Muscle of leg (tissue), 16 donors: ENCODE measurements at places on chromosomes 13 and 19. TPM values are rescaled to one million over a fixed set of nuclear protein-coding genes. Genes with fewer than 3 reads are reported as not detected.
A peak's percentile ranks its signal among the peaks of the same experiment; 100 is the strongest.

Gene TTC9B
- total RNA-seq = 0.09 TPM

DNA sequence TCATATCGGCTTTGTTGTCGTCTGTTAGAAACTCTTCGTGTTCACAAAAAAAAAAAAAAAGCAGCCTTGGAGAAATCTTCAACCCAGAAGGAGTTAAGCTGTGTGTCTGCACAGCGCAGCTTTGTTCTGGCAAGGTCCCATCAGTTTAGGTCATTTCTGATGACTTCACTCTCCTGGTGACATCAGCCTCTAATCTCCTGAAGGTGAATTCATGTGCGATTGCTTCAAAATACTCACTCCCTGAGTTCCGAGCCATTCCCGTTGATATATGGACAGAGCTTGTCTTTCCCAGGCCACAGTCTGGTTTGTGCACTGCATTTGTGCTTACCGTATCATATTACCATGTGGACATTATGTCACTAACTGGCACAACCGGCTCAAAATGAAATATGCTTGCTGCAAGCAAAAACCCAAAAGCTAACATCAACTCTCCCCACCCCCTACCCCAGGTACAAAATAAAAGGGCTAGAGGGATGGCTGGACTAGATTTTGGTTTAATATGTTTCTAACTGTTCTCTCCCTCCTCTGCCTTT lies 342.4 kb downstream of the KCNRG start:
- peaks cover 26% of the 10 kb centered on the region for H3K4me1 ChIP-seq
- no peak overlapping the region for H3K4me3 ChIP-seq
- H3K27ac ChIP-seq = peak overlapping the region; percentile 77
- no peaks in the 10 kb centered on the region for H3K36me3 ChIP-seq
- DNase-seq = peak; percentile 88
- H3K27me3 ChIP-seq = no peaks in the 10 kb centered on the region

Gene CACNA1A
- total RNA-seq = 0.58 TPM

DNA sequence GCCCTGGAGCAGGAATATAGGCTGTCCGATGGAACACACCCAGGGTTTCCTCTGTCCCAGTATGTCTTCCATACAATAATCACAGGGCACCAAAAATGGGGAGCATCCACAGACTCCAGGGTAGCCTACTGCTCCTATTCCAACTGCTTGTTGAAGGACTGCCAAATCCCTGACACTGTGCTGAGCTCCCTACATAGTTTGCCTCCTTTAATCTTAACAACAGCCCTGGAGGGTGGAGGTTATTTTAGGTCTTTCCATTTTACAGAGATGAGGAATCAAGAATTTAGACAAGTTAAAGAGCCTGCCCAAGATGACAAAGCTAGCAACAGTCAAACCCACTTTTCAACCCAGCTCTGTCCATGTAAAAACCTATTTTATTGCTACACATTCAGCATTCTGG lies 790.4 kb downstream of the DIAPH3 start:
- H3K4me1 ChIP-seq = no peaks in the 10 kb centered on the region
- no peak for DNase-seq
- no peaks in the 10 kb centered on the region for H3K27me3 ChIP-seq
- H3K36me3 ChIP-seq = no peaks in the 10 kb centered on the region
- H3K4me3 ChIP-seq = no peak overlapping the region
